ENCODE measurements at places on chromosomes 7 and 10. TPM values are rescaled to one million over a fixed set of nuclear protein-coding genes. Genes with fewer than 3 reads are reported as not detected.

DNA sequence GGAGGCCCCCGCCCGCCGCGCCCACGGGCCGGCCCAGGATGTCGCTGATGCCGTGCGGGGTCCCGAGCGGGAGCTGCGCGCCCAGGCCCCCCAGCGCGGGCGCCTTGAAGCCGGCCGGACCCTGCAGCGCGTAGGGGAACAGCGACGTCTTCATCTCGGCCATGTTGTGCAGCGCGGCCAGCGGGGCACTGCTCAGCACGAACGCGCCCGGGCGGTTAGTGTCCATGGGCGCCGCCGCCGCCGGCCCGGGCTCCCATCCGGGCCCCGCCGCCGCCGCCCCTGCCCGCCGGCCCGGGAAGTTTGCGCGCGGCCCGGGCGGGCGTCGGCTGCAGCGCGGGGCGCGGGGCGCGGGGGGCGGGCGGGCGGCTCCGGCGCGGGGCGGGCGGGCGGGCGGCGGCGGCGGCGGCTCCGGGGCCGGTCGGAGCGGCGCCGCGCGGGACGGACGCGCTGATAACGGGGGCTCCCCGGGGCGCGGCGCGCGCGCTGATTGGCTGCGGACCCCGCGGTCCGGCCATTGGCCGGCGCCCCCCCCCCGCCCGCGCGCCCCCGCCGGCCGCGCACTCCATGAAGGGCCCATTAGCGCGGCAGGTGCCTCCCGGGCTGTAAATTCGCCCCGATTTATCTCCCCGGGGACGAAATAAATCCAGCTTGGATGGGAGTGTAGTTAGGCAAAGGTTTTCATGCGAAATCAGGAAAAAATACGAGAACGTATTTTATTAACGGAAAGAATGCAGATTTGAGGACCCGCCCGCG is at the start of gene NKX6-2:
Gene NKX6-2 (minus strand): TSS at position 425 of the 753 bp plus-strand sequence. CDS start 199 bp downstream, at position 226.
- DNase-seq, result no peak

GRCh38 chr7:81155654-81156373 is 237.0 kb upstream of the SEMA3C start:
- DNase-seq, result no peak

DNA sequence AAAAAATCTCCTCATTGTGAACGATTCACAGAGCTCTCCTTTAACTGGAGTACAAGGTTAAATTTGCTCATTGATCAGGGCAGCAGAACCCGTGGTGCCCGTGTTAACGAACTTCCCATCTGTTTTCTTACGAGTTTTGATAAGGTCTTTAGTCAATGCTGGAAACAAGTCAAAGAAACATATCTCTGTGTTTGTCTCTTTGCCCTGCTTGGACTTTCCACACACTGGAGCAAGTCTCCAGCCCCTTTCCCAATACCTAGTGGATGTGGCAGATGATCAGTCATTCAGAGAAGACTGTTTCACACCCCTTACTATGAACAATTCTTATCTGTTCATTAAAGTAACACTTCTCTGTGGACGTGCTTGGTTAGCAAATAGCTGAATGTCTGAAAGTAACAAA is 121.3 kb downstream of the ARID5B start:
- DNase-seq, result no peak

Gene LBX1
- total RNA-seq, result not detected

DNA sequence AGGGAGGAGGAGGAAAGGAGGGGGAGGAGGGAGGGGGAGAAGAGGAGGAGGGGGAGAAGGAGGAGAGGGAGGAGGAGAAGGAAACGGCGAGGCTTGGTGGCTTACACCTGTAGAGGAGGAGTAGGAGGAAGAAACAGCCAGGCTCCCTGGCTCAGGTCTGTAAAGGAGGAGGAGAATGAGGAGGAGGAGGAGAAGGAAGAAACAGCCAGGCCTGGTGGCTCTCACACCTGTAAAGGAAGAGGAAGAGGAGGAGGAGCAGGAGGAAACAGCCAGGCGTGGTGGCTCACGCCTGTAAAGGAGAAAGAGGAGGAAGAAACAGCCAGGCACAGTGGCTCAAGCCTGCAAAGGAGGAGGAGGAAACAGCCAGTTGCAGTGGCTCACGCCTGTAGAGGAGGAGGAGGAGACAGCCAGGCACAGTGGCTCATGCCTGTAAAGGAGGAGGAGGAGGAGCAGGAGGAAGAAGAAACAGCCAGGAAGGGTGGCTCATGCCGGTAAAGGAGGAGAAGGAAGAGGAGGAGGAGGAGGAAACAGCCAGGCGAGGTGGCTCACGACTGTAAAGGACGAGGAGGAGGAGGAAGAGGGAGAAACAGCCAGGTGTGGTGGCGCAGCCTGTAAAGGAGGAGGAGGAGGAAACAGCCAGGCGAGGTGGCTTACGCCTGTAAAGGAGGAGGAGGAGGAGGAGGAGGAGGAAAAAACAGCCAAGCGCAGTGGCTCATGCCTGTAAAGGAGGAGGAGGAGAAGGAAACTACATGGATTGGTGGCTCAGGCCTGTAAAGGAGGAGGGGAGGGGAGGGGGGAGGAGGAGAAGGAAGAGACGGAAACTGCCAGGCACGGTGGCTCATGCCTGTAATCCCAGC is 14.9 kb upstream of the CRCP start:
- peak; percentile 89 for DNase-seq

- no peak for DNase-seq
Observed at GRCh38 chr10:69338547-69339450, 60.5 kb downstream of the HK1 start.

Gene AGBL3
- total RNA-seq, result 4.3 TPM
